ENCODE measurements at places on chromosomes 2 and 18.

DNA sequence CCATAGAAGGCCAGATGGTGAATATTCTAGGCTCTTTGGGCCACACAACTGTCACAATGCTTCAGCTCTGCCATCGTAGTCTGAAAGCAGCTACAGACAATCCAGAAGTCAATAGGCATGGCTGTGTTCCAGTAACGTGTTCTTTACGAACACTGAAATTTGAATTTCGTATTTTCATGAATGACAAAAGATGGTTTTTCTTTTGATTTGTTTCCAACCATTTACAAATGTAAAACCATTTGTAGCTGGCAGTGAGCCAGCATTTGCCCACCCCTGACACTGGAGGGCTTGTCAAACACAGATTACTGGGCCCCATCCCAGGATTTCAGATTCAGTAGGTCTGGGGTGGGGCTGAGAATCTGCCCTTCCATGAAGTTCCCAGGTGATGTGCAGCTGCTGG is 83.0 kb upstream of the ATG16L1 start:
- no peak for DNase-seq

- DNase-seq: no peak
Observed at GRCh38 chr2:132662732-132663131, 7.3 kb downstream of the LYPD1 start.

- no peak for DNase-seq
Observed at GRCh38 chr2:183091318-183091953, 12.9 kb downstream of the DUSP19 start.

- no peak for DNase-seq
Observed at GRCh38 chr2:238287737-238288649, at the start of gene PER2. Gene PER2, minus strand, starts transcription at chr2:238288610. Its CDS starts 10,674 bp downstream, at chr2:238277936.

GRCh38 chr18:76686737-76687231 is 135.6 kb upstream of the ZNF236 start:
- DNase-seq: no peak

DNA sequence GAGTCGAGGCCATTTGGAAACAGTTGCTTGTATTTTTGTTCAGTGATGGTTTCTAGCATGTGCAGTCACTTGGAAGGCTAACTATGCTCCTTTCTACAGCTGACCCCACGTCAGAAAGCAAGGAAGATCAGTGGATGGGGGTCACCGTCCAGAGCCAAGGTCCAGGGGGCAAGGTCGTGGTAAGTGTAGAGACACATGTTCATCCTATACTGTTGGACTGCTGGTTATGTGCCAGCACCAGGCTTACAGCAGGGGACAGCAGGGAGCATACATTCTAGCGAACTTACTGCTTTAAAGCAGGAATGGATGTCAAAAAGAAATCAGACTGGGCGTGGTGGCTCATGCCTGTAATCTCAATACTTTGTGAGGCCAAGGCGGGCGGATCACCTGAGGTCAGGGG is 40.0 kb downstream of the ITGA6 start:
- no peak for DNase-seq

GRCh38 chr2:225670111-225670974 is 270.8 kb downstream of the NYAP2 start:
- no peak for DNase-seq

DNA sequence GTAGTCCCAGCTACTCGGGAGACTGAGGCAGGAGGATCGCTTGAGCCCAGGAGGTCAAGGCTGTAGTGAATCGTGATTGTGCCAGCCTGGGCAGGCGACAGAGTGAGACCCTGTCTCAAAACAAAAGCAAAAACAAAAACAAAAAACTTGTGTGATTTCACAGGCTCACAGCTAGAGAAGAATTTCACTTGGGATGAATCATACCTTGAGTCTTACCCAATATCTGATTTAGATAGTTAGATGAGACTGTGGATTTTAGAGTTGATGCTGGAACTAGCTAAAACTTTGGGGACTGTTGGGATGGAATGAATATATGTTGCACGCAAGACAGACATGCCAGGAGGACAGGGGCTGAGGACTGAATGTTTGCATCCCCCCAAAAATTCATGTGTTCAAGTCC is 4.4 kb downstream of the ANKRD29 start:
- no peak for DNase-seq

GRCh38 chr2:67448648-67449047 is 51.5 kb downstream of the ETAA1 start:
- DNase-seq: no peak

DNA sequence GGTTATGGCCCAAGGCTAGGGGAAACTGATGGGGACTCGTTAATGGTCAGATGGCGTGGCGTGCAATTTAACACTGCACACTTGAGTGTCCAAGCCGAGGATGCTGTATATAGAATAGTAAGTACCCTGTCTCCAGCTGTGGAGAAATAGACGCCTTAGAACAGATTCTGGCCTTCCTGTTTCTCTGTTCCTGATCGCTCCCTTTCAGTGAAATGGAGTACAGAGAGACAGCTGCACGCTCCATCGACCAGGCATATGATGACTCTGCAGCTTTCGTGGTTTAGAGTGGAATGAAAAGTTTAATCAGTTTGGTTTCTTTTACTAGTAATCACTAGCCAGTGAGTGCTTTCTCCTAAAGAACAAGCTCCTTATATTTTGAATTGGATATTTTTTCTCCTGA is 213.4 kb downstream of the NEDD4L start:
- DNase-seq: no peak

DNA sequence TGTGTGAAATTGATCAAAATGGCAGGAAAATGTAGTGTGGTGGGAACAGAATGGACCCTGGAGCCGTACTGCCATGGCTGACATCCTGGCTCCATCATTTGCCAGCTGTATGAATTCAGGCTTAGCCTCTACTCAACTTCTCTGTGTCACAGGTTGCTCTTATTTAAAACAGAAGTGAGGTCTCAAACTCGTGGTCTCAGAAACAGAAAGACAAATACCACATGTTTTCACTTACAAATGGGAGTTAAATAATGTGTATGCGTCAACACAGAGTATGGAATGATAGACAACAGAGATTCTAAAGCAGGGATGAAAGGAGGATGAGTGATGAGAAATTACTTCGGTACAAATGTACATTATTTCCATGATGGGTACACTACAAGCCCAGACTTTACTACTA is 227.4 kb downstream of the DCC start:
- no peak for DNase-seq

GRCh38 chr2:603869-604268 is 73.3 kb downstream of the TMEM18 start:
- DNase-seq: no peak

- no peak for DNase-seq
Observed at GRCh38 chr2:39696838-39697237, 31.1 kb downstream of the TMEM178A start.

DNA sequence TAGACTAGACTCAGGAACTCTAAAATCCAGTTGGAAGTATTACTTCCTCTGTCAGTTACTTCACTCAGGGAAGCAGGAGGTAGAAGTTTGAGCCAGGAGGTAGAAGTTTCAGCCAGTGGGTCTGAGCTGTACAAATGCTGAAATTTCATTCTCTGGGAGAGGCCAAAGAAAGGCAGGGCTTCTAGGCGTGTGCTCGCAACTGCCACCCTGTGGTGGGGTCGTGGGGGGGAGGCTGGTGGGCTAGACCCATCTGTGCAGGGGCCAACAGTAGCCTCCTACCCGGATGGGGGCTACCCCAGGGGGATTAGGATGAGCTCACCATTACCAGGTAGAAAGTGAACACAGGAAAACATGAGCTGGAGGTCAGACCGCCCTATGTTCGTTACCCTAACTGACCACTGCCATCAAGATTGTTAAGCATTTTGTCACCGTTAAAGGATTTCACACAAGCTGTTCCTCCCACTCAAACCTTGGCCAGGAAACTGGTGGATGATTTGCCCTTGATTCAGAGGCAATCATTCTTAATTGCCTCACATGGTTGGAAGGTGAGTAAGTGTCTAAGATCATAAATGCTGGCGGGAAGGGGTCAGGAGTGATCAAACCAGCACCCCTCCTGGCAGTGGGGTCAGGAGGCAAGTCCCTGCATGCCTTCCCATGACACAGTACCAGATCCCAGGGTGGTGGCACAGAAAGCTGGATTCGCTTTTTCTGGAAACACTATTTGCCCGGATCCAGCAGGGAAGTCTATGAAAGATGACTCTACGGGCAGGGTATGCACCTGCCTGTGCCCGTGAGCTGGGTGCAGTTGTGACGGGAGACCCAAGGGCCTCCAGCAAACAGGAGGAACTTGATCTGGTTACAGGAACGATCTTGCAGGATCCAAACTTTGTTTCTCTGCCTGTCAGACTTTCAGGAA is 5.2 kb upstream of the FHL2 start:
- no peak for DNase-seq

DNA sequence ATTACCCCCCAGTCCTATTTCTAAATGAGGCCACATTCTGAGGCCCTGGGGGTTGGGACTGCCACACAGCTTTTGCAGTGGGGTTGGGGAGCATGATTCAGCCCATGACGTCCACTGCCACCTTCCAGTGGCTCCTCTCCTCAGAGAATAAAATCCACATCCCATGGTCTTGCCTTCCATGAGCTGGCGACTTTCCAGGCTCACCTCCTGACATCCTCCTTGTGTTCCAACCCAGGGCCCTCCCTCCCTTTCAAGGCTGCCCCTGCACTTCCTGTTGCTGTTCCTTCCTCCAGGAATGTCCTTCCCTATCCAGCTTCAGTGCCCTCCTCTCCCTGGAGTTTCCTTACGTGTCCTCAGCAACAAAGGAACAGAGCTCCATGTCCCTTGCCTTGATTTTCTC is 187.3 kb upstream of the ID2 start:
- DNase-seq: no peak

DNA sequence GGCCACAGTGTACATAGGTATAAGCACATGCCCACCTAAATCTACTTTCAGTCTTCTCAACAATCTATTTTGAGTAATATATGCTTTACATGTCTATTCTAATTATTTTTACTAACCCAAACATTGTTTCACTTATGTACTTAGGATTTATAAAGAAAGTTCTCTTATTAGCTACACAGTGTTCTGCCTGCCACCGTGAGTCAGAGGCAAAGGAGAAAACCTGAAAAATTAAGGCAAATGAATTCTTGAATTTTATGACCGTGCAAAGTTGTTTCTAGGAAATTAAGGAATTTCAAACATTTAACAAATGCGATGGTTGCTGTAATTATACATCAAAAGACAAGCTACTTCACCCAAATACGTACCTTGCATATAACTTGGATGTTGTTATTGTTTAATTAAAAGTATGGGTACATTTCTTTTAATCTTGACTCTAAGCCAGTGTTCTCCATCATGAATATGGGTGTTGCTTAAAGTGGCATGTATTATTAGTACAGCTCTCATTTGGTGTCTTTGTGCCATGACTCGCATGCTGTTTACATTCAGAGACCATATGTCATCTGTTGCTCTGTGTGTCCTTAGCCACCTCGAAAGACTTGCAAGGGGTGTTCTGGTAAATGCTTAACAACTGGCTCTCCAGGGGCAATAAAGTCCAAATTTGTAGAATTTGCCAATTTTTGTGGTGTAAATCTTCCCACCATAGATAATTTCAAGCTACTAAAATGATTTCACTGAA is 154.3 kb upstream of the FN1 start:
- no peak for DNase-seq

GRCh38 chr18:7871560-7872456 is 304.7 kb downstream of the PTPRM start:
- no peak for DNase-seq

DNA sequence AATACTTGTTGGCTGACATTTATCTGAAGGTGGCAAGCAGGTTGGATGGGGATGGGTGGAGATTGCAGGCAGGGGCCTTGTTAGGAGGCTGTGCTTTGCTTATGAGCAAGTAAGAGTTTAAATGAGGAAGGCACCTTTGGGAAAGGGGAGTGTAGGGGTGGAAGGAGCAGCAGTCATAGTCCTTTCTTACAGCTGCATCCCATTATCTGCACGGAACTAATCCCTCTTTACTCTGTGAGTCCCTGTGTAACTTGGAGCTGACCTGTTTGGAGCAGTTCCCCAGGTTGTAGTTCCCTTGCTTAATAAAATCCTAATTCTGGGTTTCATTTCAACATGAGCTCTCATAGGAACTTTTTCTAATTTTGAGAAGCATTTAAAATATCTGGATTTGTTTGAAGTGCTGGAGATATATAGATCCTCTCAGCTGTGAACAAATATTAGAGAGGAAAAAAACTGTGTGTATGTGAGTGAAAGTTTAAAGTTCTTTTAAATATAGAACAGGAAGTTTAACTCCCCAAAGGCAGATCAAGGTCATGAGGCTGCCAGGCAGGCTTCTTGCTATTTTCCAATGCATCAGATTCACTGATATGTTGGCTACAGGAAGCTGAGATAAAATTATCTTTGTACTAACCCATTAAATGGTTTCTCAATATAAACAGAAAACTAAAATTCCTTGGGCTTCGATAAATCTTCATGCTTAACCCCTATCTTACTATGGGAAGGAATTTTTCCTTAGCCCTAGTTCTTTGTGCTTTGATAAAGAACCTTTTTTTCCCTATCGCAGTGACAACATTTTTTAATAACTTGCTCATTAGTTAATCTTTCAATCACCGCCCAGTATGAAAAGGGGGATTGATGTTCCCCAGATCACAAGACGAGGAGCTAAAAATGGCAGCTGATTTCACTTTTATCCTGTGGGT is 104.6 kb upstream of the EML6 start:
- no peak for DNase-seq

- DNase-seq: no peak
Observed at GRCh38 chr18:8778386-8778785, 73.0 kb downstream of the MTCL1 start.

DNA sequence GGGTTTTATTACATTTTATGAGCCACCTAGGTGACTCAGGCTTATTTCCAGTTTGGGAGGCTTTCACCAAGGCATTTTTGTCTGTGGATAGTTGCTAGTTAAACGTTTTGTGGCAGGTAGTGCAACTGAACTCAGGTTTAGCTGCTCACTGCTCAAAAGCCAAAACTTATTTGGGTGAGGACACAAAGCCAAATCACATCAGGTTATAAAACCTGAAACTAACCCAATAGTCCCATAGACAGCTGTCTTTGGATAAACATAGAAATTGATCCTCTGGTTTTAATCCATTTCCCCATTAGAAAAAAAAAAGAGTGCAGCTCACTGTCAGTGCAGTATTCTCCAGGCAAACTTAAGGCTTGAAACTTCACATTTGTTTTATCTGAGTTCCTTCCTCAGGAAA is 362.6 kb upstream of the TFPI start:
- no peak for DNase-seq

DNA sequence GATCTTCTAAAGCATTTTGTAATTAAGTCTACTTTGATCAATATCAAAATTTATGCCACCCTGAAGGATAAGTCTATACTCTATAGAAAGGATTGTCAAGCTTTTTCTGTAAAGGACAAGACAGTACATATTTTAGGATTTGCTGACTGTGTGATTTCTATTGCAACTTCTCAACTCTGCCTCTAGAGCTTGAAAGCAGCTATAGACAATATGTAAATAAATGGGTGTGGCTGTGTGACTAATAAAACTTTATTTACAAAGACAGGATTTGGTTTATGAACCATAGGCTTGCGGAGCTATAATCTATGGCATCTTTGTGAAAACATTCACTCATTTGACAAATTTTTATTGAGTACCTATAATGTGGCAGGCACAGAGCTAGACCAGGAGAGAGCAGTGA is 18.4 kb downstream of the UPP2 start:
- DNase-seq: no peak

DNA sequence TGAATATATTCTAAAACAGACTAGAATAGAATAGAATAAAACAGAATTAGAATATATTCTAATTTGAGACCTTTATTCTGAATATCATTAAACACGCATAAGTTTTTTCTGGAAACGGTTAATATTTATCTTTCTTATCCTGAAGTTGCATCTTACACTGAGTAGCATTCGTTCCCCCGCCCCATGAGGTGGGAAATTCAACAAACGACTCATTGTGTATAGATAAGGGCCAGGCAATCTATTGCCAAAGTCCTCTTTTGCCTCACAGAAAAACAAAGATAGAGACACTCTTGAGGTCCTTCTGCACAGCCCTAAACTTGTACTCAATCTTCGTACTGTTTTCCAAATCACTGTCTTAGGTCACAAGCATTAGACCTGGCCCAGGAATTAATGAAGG is 98.1 kb downstream of the COL6A3 start:
- no peak for DNase-seq

Data from GM12864 (cell line).